ENCODE measurements at places on chromosomes 3 and 15.

GRCh38 chr3:58013973-58014649 is 5.9 kb downstream of the FLNB start:
- DNase-seq: no peak

GRCh38 chr15:85897895-85898717 is 103.4 kb upstream of the KLHL25 start:
- DNase-seq: no peak

DNA sequence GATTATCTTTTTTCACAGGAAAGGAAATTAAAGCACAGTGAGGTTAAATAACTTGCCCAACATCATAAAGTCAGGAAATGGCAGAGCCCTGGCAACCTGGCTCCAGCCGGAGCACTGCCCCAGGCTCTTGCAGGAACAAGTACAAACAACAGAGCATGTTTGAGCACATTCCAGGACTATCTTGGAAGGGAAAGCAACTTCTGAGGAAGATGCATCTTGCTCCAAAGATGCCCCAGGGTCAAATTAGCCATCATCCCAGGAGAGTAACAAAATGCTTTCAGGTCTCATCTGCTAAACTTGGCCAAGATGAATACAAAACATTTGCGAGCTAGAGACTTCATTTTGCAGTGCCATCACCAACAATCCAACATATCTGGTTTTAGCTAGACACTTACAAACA is 162.4 kb upstream of the LRRN1 start:
- no peak for DNase-seq

GRCh38 chr15:80087104-80087503 is 27.6 kb downstream of the ZFAND6 start:
- DNase-seq: peak; percentile 42

- peak; percentile 50 for DNase-seq
These were observed 4.5 kb upstream of the GATA2 start for GRCh38 chr3:128497305-128498126.

DNA sequence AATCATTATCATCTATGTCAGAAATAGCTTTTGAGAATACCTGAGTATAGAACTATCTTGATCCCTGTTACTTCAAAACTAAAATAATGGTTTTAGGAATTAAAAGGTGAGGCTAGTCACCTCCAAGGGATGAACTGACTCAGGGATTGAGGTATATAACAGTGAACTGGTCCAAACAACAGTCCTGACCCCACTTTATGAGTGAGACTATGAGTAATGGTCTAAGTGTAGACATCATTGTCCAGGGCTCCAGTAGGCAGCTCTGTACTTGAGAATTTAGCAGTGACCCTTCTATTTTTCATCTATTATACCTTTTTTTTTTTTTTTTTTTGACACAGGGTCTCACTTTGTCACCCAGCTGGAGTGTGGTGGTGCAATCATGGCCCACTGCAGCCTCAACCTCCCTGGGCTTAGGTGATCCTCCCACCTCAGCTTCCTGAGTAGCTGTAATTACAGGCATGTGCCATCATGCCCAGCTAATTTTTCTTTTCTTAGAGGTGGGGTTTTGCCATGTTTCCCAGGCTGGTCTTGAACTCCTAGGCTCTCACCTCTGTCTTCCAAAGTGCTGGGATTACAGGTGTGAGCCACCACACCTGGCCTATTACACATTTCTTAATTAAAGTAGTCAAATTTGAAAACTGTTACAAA is 36.3 kb downstream of the MLH1 start:
- no peak for DNase-seq

- peak; percentile 28 for DNase-seq
These were observed 47.5 kb upstream of the SLC9A9 start for GRCh38 chr3:143895805-143896204.

- DNase-seq: no peak
These were observed 173.0 kb upstream of the FRMD4B start for GRCh38 chr3:69558912-69559311.

DNA sequence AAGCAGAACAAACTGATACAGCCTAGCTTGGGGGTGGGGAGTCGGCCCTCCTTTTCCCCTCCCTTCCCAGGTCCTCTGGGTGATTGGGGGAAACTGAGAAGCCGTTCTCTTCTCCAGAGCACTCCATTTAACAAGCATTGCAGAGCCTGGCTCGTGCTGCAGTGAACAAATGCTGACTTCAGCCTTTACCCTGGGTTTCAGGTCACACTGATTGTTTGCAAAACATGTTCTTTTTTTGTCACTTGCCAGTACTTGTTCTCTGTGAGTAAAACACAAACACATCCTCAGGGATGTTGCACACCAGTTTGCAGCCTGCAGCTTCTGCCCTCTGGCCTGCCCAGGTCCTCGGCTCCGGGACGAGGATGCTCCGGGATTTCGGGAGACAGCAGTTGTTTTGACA is 132.8 kb downstream of the PGPEP1L start:
- DNase-seq: peak; percentile 61

DNA sequence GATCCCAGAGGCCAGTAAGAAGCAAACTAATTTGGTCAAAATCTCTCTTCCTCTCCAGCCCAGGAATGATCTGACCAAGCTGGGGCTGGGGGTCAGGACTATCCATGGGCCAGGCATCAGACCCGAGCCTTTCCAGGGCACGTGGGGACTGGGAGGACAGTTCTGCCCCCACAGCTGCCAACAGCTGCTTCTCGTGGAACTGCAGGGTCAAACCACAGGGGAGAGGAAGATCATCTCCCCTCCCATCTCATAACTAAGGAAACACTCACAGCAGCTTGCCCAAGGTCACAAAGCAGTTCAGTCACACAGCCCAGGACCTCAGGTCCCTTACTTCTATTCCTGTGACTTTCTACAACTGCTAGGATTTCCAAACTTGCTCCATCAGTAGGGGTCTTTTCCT is 47.1 kb downstream of the DAPK2 start:
- DNase-seq: no peak

- no peak for DNase-seq
These were observed 617 bp upstream of the HPS3 start for GRCh38 chr3:149128821-149129220.

- DNase-seq: no peak
These were observed 248.9 kb downstream of the SV2B start for GRCh38 chr15:91348752-91349500.

- no peak for DNase-seq
These were observed 53.8 kb downstream of the MGLL start for GRCh38 chr3:127768346-127769008.

DNA sequence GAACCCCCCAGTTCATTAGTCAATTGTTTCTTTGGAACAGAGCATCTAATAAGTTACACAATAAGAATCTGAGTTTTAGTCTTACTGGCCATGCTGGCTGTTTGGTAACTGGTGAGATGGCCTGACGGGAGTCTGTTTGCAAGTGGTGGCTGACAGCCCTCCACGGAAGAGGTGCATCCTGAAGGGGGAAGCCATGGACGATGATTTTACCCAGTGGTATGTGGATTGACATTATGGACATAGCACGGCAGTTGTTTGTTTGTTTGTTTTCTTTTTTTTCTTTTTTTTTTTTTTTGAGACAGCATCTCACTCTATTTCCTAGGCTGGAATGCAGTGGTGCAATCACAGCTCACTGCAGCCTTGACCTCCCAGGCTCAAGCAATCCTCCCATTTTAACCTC is 156.0 kb downstream of the RPLP1 start:
- DNase-seq: no peak

DNA sequence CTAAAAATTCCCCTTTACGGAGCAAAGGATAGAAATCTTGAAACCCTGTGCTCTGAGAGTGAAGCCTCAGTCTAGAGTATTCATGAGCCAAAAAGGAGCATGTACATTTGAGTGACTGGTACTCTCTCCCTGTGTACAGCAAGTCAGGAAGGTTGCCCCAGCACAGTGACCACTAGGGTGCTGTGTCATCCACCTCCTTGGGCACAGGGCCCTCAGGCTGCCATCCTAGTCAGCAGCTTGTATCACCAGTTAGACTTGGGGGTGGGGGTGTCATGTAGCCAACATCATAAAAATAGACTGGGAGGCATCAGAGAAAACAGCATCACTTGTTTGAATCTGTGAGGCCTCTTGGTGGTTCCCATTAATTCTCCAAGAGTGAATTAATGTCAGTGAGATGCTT is 12.0 kb downstream of the NME9 start:
- DNase-seq: no peak

DNA sequence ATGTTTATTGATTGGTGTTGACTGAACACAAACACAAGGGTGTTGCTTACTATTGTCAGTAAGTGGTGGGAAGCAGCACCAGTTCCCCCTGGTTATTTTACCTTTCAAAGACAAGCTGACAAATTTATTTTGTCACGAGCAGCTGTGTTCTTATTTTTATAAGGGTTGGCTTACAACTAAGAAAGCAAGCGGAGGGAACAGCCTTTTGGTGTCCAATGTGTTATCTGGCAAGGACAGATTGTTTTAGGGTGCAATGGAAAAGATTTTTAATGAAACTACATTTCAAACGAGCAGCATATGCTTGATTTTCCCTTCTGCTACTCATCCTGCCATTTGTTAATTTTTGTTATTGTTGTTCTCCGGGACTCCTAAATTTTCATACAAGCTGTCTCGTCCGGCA is 920.6 kb upstream of the CFAP20DC start:
- no peak for DNase-seq

GRCh38 chr3:62548528-62549205 is 175.3 kb upstream of the FEZF2 start:
- DNase-seq: no peak

DNA sequence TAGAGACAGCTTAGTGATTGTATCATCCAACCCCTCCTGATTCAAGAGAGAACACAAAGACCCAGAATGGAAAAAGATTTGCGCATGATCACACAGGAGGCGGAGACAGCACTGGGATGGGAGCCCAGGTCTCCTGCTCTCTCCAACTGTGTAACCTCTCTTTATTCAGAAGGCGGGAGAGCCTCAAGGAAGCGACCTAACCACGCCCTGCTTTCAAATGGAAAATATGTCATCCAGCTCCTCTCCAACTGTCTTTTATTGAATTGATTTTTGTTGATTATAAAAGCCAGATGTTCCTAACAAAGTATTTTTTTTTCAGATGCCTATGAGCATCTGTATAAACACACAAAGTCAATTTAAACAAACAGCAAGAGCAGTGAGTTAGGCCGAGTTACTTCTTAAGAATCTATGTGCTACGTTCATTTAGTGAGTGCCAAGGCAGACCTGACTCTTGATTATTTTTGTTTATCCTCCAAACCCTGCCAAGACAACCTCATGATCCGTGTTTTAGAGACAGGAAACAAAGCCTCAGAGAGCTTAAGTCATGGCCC is 74.5 kb downstream of the BFSP2 start:
- no peak for DNase-seq

DNA sequence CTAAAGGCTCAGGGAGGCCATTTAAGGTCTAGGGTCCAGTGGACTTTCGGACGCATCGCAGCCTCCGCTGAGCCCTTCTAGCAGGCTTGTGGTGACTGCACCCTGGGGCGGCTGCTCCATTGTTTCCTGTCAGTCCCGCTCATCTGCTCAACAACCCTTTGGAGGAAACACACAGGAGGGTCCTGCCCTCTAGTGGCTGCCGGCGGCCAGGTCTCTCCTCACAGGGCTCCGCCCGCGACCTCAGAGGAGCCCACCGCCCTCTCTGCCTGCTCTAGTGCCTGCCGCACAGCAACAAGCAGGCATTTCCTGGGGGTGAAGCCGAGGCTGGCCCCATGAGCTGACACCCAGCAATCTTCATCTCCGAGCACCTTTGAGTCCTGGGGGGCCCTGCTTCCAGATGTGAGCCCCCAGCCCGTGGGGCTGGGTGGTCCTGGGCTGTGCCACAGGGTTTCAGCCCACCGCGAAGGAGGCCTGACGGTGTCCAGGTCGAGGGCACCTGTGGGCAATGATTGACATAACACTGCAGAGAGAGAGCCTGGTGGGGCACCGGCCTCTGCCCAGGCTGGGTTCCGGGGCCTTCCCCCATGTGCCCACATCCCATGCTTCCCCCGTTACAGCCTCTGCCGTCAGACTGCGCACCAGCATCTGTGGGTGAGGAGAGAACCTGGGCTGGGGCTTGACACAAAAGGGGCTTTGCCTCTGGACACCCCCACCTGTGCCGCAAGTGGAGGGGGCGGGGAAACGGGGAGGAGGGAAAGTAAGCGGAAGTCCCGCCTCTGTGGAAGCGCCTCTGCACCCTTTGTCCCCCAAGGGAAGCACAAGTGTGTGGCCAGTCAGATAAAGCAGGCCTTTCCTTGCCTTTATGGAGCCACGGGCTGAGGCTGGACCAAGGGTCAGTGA is 27.0 kb upstream of the SFMBT1 start:
- peak; percentile 83 for DNase-seq

- no peak for DNase-seq
These were observed 2.5 kb upstream of the ANKRD28 start for GRCh38 chr3:15800327-15800726.

- no peak for DNase-seq
These were observed 48.5 kb downstream of the CMTM6 start for GRCh38 chr3:32454111-32454510.

GRCh38 chr15:79884204-79884596 is 12.6 kb downstream of the MTHFS start:
- no peak for DNase-seq

DNA sequence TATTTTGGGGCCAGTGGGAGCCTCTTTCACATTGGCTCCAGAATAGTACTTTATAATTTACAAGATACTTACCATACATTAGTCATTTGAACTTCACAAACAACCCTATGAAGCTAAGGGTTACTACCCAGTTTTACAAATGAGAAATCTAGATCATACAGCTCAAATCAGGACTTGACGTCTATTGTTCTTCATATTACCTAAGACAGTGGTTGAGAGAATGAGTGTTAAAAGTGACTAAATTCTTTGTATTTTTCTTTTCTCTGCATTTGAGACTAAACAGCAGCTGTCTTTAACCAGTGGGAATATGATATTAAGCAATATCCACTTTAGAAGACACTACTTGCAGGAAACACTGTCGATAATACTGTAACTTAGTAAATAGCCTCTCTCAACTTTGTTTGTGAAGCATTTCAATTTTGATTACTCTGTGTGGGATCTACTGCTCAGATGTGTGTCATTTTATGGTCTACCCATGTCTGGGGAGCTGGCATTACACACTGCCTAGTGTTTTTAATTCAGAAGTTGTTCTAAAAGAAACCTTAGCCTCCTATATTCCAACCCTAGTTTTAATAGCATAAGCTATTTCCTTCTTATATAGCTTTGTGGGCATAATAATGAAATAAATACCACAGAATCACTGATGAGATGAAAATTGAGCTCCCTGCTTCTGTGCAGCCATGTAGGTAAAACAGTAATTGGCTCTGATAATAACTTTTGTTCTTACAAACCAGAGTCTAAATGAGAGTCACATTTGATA is 45.9 kb downstream of the IQCH start:
- no peak for DNase-seq

DNA sequence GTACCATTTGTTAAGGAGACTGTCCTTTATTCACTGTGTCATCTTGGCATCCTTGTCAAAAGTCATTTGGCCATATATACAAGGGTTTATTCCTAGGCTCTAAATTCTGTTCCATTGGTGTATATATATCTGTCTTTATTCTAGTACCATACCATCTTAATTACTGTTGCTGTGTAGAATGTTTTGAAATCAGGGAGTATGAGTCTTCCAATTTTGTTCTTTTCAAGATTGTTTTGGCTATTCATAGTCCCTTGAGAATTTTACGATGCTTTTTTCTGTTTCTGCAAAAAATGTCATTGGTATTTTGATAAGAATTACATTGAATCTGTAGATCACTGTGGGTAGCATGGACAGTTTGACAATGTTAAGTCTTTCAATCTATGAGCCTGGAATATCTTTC is 28.7 kb downstream of the PFN2 start:
- DNase-seq: no peak

GRCh38 chr15:39239562-39239961 is 341.3 kb upstream of the THBS1 start:
- DNase-seq: no peak

Measured in SK-MEL-5 (cell line).